ENCODE measurements at places on chromosomes 3 and 15.

DNA sequence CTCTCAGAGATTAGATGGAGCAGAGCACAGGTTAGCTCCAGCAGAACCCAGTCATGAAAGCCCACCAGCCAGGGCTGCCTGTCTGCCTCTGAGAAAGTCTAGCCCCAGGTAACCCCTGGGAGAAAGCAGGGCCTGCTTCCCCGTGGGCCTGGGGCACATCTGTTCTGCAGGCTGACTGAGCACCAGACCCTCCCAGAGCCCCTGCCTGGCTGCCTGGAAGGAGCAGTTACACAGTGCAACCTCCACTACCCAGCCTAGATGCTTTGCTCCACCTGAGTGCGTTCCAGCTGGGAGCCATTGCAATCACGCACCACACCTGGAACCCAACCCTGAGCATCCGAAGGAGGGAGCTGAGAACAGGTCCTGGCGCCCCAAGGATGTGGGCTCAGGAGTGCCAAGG, 24.7 kb upstream of the OR5K4 start:
- DNase-seq, result no peak

GRCh38 chr15:44414001-44414400, 13.4 kb upstream of the CTDSPL2 start:
- no peak for DNase-seq

DNA sequence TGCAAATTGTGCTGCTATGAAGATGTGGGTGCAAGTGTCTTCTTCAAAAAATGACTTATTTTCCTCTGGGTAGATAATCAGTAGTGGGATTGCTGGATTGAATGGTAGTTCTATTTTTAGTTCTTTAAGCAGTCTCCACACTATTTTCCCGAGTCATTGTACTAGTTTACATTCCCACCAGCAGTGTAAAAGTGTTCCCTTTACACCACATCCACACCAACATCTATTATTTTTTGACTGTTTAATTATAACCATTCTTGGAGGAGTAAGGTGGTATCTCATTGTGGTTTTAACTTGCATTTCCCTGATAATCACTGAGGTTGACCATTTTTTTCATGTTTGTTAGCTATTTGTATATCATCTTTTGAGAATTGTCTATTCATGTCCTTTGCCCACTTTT, 19.7 kb upstream of the PSMD6 start:
- DNase-seq, result no peak

GRCh38 chr3:149655826-149656574, 1.8 kb downstream of the WWTR1 start:
- peak; percentile 39 for DNase-seq

- DNase-seq, result no peak
These were observed 21.0 kb downstream of the MIX23 start for GRCh38 chr3:122362026-122362425.

GRCh38 chr3:30768703-30769550, 125.5 kb downstream of the GADL1 start:
- DNase-seq, result peak; percentile 22

GRCh38 chr15:91942720-91943394, 89.3 kb downstream of the SLCO3A1 start:
- peak; percentile 80 for DNase-seq

DNA sequence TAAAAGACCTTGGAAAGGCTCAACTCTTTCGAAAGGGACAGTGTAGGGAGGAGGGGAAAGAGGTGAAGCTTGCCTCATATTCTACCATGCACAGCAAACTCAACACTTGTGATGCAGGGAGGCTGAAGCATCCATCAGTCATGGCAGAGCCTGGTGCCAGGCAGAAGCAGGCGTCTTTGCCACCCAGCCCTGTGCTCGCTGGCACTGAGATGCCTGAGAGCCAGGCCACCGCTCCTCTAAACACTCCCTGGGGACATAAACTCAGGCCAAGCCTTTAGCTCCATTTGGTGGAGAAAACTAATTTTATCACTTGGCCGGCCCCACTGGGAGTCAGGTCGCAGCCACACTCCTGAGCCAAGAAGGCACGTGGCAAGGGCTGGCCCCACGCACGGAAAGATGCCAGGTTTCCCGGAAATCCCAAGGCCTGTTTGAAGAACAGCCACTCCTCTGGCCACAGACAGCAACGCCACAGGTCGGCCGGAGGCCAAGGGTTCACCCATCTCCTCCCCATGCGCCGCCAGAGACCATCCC, 30.7 kb downstream of the XXYLT1 start:
- no peak for DNase-seq

GRCh38 chr3:157859541-157859940, 246.7 kb downstream of the SHOX2 start:
- no peak for DNase-seq

DNA sequence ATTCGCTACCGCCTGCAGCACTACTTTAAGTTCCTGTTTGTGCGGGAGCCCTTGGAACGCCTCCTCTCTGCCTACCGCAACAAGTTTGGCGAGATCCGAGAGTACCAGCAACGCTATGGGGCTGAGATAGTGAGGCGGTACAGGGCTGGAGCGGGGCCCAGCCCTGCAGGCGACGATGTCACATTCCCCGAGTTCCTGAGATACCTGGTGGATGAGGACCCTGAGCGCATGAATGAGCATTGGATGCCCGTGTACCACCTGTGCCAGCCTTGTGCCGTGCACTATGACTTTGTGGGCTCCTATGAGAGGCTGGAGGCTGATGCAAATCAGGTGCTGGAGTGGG, 995 bp downstream of the CHST14 start:
- DNase-seq, result no peak

DNA sequence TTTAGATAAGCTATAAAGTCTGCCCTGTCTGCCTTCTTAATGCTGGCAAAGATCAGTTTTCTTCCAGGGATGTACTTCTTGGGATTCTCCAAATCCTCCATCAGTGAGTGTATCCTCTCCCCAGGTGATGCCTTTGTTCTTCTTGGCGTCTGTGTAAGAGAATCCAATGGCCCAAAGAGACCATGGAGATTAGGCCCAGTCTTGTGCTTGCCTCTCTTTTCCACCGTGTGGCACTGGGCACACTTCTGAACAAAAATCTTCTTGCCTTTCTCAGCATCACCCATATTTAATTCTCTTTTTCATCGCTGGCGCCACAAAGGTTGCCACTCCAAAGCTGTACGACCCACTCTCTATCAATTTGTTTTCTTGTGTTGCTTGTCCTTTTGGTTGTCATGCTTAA, 32.2 kb upstream of the TAMM41 start:
- no peak for DNase-seq

- DNase-seq, result no peak
These were observed 111.7 kb downstream of the CYP19A1 start for GRCh38 chr15:51226576-51227210.

GRCh38 chr15:80982205-80982604, 7.4 kb downstream of the MESD start:
- no peak for DNase-seq

DNA sequence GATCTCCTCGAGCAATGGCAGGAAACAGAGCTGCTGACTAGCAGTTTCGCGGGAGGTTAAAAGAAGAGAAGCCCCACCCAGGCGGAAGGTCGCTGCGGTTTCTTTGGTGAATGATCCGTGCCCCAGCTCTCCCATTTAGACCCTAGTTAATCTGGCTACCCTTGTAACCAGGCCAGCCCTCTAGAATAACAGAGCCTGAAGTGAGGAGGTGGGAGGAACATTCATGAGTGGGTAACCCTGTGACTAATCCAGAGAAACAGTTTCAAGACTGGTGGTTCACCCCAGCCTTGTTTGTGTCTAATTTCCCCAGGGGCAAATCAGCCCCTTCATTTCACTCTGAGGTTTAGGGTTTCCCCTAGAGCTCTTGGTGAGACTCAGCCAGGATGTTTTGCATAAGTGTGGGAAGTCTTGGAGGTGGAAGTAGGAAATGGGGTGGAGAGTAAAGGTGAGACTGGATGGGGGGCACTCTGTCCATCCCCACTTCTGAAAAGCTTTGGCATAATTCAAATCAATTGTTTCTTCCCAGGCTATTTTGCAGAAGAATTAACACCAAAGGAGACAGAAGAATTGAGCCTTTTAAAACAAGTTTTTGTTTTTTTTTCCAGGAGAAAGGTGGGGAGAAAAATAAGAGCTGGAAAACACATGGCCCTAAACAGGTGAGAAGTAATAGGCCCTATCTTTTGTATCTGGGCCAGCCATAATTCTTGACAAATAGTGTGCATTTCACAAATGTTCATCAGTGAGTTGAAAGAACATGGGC, 303.1 kb downstream of the RPLP1 start:
- DNase-seq, result no peak

GRCh38 chr3:67642734-67643133, 11.7 kb downstream of the SUCLG2 start:
- DNase-seq, result no peak

DNA sequence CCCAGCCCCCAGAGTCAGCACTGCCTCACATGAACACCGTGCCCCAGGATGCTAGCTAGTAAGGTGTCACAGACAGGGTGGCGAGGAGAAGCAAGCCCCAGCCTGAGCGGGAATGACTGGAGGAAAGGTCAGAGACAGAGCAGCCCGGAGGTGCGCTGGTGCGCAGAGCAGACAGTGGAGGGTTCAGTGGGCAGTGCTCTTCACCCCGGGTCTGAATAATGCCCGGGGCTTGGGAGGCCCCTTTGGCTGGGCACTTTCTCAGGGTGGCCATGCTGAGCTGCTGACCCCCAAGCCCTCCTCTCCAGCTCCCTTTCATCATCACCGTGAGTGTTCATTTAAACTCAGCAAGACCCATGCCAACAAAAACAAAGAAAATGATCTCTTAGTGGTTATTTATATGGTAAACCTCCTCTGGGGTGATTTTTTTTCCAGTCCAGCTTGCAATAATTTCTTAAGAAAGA, 110.8 kb downstream of the VGLL4 start:
- DNase-seq, result peak; percentile 53

GRCh38 chr15:58535337-58535736, 103.5 kb downstream of the LIPC start:
- no peak for DNase-seq

DNA sequence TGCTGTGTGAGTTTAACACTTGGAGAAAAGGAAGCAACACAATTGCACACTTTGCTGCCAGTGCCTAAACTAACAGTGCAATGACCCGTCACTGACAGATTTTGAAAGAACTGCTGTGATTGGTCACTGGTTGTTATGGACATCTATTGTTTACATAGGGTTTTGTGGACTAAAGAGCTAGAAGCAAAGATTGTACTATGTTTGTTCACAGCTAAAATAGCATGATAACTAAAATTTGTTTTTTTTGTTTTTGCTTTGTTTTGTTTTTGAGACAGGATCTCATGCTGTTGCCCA, 112.4 kb upstream of the GOLGA8J start:
- peak; percentile 30 for DNase-seq

DNA sequence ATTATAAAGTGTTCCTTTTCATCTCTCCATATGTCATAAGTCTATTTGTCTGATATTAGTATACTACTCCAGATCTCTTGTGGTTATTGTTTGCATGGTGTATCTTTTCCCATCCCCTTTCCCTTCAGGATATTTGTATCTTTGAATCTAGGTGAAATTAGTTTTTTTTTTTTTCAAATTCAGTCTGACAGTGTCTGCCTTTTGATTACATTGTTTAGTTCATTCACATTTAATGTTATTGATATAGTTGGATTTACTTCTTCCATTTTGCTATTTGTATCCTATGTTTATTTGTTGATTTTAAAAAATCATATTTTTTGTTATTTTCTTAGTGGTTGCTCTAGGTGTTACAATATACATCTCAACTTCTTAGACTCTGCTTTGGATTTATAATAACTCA, 283.0 kb downstream of the CHST2 start:
- no peak for DNase-seq

DNA sequence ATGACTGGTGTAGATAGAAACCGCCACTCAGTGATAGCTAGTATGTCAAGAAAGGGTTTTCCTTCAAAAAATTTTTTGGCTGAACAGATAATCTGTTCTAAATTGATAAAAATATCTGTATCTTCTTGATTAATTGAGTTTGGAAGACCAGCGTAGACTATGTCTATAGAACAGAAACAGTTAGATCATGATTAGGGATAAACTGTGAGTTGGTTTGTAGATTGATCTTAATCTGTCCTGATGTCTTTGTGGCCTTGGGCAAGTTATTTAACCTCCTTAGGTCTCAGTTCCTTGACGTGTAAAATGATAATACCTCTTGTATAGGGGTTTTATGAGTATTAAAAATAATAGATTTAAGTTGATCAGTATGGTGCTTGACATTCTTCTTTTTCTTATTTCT, 4.7 kb downstream of the NFKBIZ start:
- no peak for DNase-seq

- DNase-seq, result peak; percentile 54
These were observed 135.7 kb upstream of the IL12A start for GRCh38 chr3:159852821-159853505.

DNA sequence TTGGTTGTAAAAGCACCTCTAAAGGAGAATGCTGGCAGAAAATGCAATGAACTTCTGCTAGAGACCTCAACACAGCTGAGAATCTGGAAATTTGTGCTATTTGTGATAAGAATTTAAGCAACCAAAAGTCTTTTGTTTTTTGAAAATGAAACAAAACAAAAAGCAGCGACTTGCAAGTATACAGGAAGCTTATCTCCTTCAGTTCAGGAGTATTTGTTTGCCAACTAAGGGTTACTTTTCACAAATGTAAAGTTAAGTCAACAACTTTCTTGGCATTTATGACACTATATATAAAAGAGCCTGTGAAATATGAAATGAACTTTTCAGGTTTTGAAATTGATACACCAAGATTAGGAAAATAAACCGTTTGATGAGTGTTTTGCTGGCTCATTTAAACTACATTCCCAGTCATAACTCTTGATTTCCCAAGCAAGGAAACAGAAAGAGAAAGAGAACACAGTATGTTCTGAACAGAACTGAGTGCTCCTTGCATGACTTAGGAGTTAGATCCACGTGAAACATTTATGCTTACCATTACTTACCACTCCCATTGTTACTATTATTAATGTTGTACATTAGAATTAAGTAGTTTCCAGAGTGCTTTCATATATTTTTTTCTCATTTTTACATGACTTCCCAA, 92.3 kb upstream of the COL8A1 start:
- no peak for DNase-seq

DNA sequence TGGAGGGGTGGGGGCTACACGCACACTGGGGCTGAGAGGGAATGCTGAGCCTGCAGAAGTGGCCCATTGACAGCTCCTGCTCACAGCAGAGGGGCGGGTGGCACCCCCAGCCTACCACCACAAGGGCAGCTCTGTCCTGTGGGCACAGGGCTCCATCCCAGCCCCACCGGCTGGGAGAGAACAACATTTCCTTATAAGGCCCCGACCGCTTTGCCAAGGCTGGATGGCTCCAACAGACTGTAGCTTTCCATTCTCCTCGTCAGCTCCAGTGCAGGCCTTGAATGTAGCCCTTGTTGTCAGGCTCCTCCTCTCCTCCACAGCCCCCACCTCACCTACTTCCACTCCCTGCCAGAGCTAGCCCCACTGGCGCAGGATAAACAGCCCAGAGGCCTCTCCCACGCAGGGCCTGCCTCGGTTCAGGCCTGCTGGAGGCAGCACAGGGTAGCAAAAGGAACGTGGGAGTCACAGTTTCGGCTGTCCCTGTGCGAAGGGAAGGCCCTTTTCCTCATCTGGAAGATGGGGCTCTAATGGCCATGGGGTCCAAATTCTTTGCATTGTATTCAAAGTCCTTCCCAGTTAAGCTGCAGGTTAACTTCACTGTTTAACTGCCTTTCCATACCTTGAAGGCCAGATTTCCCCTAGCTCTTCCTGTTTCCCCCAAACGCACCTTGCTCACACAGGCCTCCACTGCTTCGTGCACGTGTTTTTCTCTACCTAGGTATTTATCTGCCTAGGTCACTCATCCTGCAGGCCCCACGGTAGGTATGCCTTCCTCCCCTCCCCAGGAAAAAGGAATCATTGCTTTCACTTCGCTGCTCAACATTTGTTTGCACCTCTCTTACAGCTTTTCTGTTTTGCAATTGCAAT, 101.6 kb upstream of the LPP start:
- DNase-seq, result peak; percentile 21

Measured in hepatic stellate cell (primary cell).